ENCODE measurements at places on chromosomes 7 and 10.

GRCh38 chr7:22019931-22020330, 74.2 kb upstream of the CDCA7L start:
- no peak for DNase-seq

DNA sequence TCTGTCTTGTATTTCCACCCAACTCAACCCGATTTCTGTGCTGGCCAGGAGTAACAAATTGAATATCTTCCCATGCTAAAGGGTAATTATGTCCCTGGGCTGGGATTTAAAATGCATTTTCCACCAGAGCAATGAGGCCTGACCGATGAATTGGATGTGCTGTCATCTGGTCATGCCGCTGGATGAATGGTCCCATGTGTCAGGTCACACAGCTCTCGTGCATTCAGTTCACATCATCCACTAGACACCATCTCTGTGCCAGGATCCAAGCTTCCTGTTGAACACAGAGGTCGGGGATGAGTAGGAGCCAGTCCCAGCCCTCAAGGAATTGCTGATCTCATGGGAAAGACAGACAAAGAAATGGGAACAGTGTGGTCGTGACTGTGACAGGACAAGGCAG, 200.8 kb downstream of the ADRA2A start:
- no peak for DNase-seq

- no peak for DNase-seq
These were observed 12.2 kb downstream of the EBF3 start for GRCh38 chr10:129951970-129952265.

DNA sequence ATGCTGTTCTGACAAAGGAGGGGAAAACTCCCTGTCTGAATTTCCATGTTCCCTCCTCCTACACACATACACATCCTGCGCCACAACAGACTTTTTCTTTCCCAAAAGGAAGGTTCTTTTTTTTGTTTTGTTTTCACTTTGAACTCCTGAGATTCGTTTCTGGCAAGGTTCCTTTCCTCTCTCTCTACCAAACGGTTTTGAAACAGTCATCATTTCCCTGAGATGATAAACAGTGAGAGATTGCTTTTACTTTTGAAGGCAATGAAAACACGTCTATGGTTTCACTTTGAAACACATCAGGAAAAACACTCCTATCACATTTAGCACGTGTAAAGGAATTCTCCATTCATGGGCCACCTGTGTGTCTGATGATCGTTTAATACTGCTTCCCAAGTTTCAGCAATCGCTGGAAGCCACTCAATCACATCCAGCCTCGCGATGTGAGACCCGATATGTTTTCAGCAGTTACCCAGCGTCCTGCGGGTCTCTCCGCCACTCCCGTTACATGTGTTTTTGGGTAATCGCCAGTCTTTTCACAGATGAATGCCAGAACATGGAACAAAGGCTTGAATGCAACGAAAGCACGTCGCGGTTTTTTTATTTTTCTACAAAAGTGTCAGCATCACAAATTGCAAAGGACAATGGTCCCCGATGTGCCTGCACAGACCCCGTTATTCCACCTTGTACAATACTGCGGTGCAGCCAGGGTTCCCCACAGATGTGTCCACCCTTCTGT, 62.8 kb upstream of the CUX1 start:
- DNase-seq: no peak

DNA sequence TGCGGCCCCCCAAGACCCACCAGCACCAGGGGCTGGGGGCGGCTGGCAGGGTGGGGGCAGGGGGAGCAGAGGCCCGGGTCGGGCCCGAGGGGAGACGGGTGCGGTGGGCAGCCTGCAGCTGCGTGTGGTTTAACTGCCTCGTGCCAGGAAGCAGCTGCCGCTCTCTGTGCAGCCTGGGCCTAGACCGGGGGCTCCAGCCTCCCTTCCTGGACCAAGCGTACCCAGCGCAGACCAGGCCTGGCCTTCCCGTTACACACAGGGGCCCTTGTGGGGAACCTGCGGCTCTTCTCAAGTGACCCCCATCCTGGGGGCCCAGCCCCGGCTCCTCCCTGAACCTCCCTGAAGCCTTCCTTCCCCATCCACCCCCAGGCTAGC, 6.6 kb upstream of the INTS1 start:
- DNase-seq: no peak

DNA sequence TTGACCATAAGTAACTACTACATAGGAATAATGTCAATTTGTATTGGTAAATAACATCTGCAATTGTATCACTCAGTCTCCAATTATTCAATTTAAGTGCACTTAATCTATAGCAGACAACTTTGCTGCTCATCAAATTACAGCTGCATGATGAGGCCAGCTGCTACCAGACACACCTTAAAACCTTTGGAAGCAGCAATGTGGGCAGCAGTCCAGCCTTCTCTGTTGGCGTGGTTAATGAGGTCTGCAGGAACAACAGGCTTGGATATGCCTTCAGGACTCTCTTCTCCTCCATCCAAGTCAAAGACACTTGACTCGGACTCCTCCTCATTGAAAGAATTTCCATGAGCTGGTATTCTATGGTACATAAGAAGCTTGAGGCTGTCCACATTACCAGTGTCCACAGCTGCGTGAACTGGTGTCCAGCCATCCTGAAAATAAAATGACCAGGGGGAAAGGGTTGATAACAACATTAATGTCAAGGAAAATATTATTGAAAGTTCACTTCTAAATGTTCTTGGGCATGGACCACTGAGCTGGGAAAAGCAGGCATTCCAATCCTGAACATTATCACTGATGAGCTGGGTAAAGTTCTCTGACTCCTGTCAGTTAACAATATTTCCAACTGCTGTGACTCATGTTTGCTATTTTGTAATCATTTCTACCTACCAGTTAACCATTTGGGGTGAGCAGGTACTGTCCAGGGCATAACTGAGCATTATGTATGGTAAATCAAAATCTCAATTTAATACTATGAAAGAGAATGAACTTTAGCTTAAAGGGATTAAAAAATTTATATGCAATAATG, 95.7 kb downstream of the CTTNBP2 start:
- no peak for DNase-seq

DNA sequence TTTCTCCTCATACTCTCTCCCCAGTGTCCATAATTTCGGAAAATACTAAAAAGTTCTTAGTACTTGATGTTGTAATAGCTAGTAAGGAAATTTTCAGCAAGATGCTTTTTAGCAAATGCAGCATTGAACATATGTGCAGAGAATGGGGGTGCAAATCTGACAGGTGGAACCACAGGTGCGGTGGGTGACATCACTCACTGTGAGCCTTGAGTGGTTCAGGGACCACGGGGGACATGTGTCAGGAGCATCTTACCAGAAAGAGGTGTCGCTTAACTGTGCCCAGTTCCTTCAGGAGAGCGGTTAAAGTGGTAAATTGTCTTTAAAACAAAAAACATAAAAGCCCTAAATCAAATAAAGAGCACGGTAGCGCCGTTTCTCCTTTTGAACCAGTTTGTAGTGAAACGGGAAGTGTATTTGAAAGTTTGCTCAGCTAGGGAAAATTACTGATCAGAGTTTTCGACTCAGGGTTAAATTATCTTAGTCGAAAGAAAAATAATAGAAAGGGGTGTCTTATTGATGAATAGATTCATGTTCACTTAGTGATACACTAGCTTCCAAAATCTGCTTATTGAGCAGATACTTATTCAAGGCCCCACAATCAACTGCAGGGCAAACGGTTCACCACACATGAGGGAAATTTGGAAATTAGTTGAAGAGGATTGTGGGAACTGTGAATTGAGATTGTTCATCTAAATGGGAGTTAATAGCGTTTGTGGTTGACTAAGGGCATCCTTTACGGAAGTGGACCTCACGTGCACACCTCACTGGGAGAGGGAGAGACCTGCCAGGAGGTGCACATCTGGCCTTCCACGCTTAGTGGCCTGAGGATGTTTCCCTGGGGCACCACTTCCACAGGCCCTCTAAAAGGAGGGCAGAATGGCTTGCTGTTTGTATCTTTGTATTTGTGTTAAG, 12.7 kb downstream of the CUL1 start:
- no peak for DNase-seq

- no peak for DNase-seq
These were observed 348.3 kb downstream of the GPR158 start for GRCh38 chr10:25522946-25523608.

GRCh38 chr7:41476460-41476803, 226.5 kb downstream of the INHBA start:
- DNase-seq: no peak

Data from stimulated activated CD8-positive, alpha-beta memory T cell treated with anti-CD3 and anti-CD28 coated beads, Interleukin-7, amount 100 ng/mL, for 4 hours (primary cell).